ENCODE measurements at places on chromosomes 3 and 15. TPM values are rescaled to one million over a fixed set of nuclear protein-coding genes. Genes with fewer than 3 reads are reported as not detected.

GOLGA6A gene
- 0.11 TPM for total RNA-seq

DNA sequence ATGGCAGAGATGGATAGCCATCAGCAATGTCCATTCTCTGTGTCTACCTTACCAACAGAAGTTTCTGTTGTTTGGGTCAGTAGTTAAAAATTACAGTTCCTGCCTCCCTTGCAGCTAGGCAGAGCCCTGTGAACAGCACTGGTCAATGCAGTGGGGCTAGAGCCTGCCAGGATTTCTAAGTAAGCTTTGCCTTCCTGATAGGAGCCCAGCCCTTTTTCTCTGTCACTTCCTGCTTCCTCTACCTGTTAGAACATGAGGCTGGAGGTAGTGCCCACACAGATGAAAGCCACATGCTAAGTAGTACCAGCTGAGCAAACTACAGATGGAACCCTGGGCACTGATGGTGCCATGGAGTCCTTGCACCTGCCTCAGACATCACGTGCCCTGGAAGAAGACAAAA, 45.0 kb downstream of the MGLL start:
- ATAC-seq: no peak

GRCh38 chr3:46184469-46184868, 23.6 kb downstream of the CCR1 start:
- ATAC-seq: no peak

DNA sequence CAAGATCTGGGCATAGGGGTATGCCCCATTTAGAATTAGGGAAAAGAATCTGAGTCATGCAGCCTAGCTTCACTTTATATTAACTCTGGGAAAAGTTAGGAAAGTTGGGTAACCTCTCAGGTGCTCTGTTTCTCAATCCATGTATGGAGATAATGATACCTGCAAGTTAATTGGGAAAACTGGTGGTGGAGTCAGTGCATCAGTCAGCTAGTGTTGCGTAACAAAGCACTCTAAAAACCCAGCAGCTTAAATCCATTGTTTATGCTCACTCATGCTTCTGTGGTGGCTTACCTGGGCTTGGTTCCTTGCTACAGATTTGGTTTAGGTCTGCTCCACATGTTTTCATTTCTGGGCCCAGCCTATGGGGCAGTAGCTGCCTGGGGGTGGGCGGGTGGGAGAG, 91.0 kb downstream of the SMAD3 start:
- ATAC-seq: no peak

DNA sequence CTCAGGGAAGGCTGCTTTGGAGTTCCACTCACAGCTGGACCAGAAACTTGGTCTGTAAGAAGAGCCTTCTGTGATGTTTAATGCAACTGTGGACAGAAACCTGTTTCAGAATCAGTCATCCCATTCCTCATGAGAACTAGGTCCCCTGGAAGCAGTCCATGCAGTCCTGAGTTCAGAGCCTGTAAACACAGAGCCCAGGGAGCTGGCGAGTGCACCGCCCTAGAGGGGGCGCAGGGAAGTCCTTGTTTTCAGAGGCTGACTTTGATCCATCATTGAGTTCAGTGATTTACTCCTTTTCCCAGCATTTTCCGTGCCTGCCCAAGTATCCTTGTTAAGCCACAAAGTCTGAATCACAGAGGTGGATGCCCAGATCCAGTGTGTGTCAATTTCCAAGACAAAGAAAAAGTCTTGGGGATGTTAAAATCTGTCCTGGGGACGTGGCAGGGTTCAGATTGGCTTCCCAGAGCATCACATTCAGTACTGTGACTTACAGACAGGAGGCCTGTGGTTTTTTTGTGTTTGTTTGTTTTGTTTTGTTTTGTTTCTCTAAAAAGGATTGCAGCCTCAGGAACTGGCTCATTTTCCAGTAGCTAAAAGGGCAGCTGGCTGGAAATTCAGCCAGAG, 9.8 kb upstream of the TXNRD3 start:
- no peak for ATAC-seq

DNA sequence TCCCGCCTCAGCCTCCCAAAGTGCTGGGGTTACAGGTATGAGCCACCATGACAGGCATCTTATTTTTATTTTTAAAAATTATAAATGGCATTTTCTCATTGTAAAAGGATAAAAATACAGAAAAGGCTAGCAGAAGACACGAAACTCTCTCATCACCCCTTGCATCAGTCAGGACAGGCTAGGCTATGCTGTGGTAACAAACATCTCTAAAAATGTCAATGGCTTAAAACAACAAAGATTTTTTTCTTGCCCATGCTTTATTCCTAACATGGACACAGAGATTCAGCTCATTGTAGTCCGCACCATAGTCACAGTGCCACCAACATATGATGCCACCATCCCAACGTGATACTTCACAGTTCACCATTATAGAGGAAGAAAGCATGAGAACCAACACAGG, 34.0 kb upstream of the SEMA4B start:
- no peak for ATAC-seq

DNA sequence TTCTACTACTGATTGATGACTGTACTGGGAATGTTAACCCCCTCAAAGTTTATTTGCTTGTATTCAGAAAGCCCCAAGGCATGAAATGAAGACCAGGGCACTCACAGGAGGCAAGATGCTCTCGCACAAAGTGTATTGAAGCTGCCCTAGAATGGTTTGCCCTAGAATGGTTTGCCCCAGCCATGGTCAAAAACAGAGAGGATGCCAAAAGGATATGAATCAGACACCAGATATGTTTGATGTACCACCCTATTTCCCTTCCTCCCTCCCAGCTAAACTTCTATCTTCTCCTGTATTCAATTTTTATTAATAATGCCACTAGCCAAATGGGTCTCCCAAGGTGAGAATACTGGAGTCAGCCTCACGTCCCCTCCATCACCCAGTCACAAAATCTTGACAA, 101.3 kb downstream of the TMCO5A start:
- no peak for ATAC-seq

DNA sequence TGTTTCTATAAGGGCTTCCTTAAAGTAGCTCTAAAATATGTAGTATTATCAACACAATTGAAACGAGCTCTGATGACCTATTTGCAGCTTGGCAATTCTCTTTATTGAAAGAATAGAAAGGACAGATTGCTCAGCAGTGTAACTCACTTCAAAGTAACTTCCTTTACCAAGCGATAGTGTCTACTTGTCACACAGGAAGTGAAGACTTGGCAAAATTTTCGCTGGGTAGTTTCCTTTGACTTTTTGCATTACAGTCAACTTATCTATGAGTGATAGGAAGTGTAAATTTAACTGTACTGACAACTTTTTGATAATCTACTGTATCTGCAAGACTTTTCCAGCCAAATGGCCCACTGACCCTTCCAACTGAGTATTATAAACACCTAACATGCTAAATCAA, 22.8 kb downstream of the SLC9A9 start:
- peak; percentile 87 for ATAC-seq

DNA sequence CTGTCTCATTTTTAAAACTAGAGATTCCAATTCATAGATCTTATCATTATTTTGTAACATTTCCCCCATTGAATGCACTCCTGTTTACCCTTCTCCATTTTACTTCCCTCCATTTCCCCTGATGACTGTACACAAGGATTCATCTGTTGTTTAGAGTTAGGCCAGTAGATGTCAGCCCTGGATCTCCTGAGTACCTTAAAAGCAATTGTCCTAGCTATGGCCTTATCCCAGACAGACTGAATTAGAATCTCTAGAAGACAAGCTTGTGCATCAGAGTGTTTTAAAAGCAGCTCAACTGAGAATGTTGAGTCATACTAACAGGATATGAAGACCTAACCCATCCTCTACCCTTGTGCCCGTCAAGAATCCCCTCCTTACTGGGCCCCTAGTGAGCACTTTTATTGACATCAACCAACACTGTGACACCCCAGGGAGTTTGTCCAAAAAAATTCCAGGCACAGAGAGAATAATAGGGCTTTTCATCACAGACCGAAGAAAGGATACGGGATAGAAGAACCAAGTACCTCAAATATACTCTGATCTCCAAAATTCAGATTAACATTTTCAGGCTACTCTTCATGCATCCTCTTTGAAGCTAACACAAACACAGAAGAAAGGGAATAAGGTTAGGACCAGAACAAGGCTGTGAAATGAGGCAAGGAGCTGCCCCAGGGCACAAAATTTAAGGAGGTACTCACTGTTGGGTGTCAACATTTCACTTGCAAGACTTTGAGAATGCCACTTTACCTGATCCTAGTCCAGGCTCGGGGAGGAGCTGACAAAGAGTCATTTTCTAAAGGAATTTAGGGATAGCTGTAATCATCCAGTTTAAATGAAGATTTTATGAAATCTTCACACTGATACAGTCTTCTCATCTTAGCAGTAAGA, 17.1 kb downstream of the ZBED2 start:
- peak; percentile 86 for ATAC-seq

GRCh38 chr3:146594843-146595482, 10.2 kb downstream of the PLSCR5 start:
- no peak for ATAC-seq

DNA sequence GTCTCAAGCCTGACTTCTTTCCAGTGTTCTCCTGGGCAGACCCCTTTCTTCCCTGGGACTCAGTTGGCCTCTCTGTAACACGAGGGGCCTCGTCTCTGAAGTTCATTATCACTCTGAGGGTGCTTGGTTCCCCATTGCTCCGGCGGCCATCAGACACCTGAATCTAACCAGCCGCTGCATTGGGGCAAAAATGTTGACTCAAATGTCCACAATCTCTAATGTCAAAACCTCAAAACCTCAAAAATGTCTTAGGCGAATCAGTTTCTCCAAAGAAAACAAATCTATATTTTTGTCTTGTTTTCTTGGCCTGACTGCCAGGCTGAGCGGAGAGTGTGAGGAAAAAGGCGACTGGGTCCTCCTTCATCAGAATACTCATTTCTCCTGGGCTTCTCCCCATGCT, 220.7 kb downstream of the VPS13C start:
- ATAC-seq: peak; percentile 20

GRCh38 chr15:89051875-89052274, 36.4 kb upstream of the ABHD2 start:
- no peak for ATAC-seq

CSK gene
- 316 TPM for total RNA-seq

GRCh38 chr15:64229129-64229724, 66.4 kb upstream of the PPIB start:
- ATAC-seq: peak; percentile 57

GRCh38 chr15:27847775-27848710, 251.1 kb downstream of the OCA2 start:
- no peak for ATAC-seq

- no peak for ATAC-seq
Observed at GRCh38 chr3:177599326-177599725, 402.0 kb upstream of the TBL1XR1 start.

- ATAC-seq: peak; percentile 58
Observed at GRCh38 chr3:53384465-53385423, 37.4 kb upstream of the DCP1A start.

- no peak for ATAC-seq
Observed at GRCh38 chr3:139044366-139045210, at the start of gene PRR23C. PRR23C (minus strand) TSS chr3:139044892; CDS start chr3:139044620, 272 bp downstream.

ARPIN gene
- not detected for total RNA-seq

EXD1 gene
- total RNA-seq: not detected

TMEM158 gene
- total RNA-seq: not detected

TMCC1 gene
- 16.4 TPM for total RNA-seq

DNA sequence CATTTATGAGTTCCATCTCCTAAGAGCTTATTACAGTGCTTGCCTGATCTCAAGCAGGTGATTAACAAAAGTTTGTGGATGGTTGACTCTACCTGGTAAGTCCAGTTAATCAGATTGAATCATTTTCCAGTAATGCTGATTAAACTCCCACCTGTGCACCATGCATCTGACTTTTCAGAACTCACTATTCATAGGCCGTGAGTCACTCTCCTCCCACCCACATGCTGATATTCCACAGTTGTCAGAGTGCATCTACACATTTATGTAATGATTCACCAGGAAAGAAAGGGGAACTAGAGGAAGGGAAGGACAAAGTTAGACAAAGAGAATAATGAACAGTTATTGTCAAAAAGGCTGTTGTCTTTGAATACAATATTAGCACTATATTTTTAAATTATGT, 106.2 kb upstream of the UBE3A start:
- peak; percentile 77 for ATAC-seq

- no peak for ATAC-seq
Observed at GRCh38 chr3:128329491-128330213, 137.0 kb downstream of the DNAJB8 start.

DNA sequence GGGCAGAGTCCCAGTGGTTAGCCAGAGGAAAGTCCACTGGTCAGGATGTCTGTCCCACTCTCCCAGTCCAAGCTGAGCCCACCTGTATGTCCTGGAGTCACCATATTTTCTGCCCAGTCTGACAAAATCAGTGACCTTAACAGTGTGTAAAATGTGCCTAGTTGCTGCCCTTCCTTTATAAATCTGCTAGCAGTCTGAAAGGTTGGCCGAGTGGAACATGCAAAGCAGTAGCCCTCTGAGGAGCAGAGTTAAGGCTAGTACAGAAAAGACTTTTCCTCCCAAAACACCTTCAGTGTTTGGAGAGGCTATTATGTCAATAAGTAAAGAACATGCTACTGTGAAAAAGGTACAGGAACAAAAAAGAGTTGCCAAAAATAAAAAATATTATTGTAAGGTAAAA, 15.3 kb downstream of the TTC21A start:
- ATAC-seq: no peak

DNA sequence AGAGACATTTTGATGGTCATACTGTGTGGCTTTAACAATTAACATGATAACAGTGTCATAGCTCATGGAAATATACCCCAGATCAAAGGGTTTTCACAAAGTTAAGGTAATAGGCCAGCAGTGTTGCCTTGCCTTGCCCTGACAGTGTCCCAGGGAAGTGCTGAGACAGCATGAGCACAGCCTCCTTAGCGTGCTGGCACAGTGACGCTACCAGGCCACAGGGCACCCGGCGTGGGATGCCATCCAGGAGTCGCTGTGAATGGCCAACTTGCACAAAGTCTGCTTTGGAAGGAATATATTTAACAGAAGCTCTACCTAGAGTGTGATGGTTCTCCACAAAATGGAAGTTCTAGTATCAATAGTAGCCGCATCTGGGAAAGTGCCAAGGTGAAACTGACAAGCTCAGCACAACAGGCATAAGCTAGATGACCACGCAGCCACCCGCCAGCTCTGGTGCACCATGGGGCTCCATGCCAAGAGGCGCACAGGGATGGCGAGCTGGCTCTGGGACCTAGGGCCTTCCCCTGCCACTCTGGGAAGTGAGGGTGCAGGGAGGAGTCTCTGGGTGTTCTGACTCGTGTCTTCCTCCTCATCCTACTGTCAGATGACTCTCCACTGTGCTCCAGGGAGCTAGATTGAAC, 86.2 kb downstream of the GABRB3 start:
- no peak for ATAC-seq

GRCh38 chr3:133820889-133821675, 15.5 kb downstream of the SRPRB start:
- no peak for ATAC-seq

- no peak for ATAC-seq
Observed at GRCh38 chr3:683770-684169, 409.1 kb upstream of the CNTN6 start.

All from activated T-helper 17 cell treated with anti-CD3 and anti-CD28 coated beads, Interleukin-2, amount 50 U/mL, for 72 hours (primary cell).